Activated CD8-positive, alpha-beta memory T cell treated with anti-CD3 and anti-CD28 coated beads for 4 hours (primary cell): ENCODE measurements at places on chromosomes 1 and 21.

GRCh38 chr1:185412385-185413087, 95.5 kb upstream of the IVNS1ABP start:
- DNase-seq = no peak

- DNase-seq = peak; percentile 12
These were observed 148.7 kb downstream of the ZZZ3 start for GRCh38 chr1:77533660-77534305.

- DNase-seq = no peak
These were observed 5.8 kb upstream of the AHDC1 start for GRCh38 chr1:27609618-27610240.

DNA sequence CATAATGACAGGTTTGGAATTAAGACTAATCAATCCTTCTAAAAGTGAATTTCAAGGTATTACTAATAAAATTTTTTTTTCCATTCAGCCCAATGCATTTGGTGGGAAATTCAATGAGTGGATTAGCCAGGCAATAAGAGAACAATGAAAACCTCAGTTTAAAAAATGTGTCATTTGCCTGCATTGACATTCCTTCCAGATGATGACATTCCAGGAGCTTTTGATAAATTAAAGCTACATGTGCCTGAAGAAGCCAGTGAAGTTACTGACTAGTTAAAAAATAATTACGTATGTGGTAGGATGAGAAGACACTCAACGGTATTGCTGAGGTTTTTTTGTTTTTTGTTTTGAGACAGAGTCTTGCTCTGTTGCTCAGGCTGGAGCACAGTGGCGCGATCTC, 37.9 kb upstream of the RC3H1 start:
- DNase-seq = no peak

DNA sequence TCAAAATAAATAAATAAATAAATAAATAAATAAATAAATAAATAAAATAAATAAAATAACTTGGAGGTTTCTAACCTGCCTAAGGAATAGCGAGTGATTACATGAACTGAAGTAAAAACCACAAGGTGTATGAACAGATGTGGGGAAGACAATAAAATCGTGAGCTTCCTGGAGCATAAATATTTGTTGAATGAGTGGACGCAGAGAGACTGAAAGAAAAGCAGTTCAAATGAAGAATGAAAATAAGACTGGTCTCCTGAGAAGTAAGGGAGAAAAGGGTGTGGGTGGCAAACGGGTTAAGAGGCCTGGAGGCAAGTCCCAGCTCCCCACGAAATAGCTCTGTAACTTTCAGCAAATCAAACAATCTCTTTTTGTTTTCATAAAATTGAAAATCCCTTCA, 33.6 kb downstream of the CHML start:
- no peak for DNase-seq

GRCh38 chr1:190453550-190453949, 24.1 kb downstream of the BRINP3 start:
- no peak for DNase-seq

GRCh38 chr1:36320767-36321118, 2.7 kb downstream of the EVA1B start:
- DNase-seq = no peak

GRCh38 chr1:41329662-41330587, 31.3 kb upstream of the FOXO6 start:
- no peak for DNase-seq

GRCh38 chr1:62437273-62437940, 558 bp downstream of the USP1 start:
- no peak for DNase-seq

DNA sequence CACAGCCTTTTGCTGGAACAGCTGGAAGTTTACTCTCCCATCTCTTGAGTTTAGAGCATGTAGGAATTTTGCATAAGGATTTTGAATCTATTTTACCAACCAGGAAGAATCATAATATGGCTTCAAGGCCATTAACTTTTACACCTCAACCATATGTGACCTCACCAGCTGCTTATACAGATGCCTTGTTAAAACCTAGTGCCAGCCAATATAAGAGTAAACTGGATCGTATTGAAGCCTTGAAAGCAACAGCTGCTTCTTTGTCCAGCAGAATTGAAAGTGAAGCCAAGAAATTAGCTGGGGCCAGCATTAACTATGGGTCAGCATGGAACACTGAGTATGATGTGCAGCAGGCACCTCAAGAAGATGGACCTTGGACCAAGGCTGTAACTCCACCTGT, 65.4 kb downstream of the CEP350 start:
- DNase-seq = no peak

DNA sequence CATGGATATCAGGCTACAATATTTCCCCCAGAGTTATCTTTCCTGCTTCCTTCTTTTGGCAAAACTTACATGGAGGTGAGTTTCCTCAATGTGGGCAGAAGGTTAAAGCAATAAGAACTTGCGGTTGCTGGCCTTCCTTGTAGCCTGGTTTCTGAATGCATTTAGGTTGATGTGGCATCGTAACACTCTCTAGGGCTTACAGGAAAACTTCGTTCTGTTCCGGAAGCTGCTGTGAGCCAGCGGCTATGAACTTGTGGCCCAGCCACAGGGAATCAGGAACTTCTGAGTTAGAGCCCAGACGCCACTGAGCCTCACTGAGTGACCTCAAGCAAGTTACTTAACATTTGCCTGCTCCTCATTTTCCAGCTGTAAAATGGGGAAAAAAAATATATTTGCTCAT, 623.4 kb upstream of the ADAMTS5 start:
- DNase-seq = no peak

DNA sequence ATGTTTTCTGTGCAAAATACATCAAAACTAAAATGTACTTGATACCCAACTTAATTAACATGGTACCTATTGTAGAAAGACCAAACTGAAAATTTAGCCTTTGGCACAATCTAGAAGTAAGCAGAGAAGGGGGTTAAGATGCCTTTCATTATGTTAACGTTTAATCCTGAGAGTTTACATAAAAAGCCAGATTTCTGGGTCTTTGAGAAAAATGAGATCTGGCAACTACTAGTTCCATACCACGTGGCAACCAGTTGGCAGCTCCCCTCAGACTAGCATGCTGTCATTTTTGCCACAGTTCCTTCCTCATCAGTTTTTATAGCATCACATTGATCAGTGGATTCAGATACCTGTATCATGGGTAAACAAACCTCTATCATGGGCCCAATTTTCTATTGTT, 1.5 kb downstream of the RO60 start:
- DNase-seq = no peak

- no peak for DNase-seq
These were observed 9.6 kb downstream of the TRIM11 start for GRCh38 chr1:228396770-228397662.

DNA sequence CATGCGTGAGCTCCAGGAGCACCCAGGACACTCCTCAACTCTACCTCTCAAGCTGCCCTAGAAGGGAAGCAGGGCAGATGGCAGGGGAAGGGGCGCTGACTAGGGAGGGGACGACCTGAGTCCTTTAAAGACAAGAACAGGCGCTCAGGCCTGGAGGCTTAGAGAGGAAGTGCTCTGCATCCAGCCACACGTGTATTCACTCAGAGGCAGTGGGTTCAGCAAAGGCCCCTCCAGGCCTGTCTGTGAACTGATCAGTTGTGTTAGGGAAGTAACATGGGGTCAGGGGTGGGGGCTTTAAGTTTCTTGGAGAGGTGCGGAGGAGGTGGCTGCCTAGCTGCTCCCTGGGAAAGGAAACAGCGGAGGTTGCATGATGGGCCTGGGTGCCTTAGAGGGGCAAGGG, 37.1 kb upstream of the ARF1 start:
- DNase-seq = no peak

- DNase-seq = no peak
These were observed 208.8 kb downstream of the GPR52 start for GRCh38 chr1:174656409-174657059.

DNA sequence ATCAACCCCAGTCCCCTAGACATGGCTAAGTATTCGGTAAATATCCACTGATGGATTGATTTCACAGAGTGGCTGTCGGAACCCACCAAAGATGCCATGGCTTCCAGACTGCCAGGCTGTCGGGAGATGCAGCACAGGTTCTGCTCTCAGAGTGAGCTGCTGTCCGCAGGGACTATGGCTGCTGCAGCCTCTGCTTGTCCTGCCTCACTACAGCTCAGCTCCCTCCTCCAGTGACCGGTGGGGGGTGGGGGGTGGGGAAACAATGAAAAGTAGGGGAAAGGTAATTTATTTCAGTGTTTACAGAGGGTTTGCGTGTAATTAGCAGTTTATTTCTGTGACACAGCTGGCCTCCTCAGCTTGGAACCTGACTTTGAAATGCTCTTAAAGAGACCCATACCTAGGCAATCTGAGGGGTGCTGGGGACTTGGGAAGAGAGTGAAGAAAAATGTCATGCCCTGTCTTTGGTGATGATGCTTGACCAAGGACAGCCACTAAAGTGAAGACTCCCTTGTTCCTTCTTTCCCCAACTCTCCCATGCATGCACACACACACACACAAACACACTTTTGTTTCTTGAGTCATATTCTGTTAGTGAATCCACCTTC, 109.0 kb downstream of the CACNA1E start:
- no peak for DNase-seq

DNA sequence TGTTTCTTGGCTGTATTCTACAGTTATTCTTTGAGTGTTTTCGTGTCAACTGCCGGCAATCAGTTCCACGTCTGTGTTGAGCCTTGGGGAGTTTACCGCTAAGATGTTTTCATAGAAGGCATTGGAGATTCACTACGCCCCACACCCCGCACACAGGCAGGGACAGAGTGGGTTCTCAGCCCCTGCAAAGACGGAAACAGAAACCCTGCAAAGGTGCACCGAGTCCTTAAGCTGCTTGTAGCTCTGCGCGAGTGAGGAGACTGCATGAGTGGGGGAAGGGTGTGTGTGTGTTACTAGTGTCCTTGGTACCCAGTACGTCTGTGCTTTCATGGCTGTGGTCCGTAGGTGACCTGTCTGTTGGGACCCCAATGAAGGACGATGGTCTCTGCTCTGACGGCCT, 1.9 kb downstream of the LHX4 start:
- no peak for DNase-seq

GRCh38 chr1:208808301-208808700, 564.1 kb upstream of the PLXNA2 start:
- no peak for DNase-seq

- DNase-seq = no peak
These were observed 40.9 kb downstream of the PLXNA2 start for GRCh38 chr1:208203127-208203847.

DNA sequence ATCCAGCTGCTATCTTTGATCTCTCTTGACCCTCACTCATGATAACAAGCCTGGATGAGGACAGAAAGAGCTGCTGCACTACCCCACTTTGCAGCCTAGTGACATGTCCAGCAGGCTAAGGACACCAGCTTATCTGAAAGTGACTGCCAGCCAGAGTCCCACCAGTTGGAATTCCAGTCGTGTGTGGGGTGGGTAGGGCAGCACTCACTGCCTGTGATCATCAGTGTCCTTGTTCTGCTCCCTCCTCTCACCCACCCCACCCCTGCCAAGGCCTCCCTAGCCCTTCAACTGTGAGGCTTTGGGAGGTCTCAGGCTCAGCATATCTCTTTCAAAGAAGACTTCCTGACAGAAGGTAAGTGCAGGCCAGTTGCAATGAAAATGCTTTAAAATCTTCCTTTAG, 15.5 kb upstream of the NMNAT2 start:
- no peak for DNase-seq

GRCh38 chr1:6041432-6042062, 4.1 kb upstream of the KCNAB2 start:
- no peak for DNase-seq

DNA sequence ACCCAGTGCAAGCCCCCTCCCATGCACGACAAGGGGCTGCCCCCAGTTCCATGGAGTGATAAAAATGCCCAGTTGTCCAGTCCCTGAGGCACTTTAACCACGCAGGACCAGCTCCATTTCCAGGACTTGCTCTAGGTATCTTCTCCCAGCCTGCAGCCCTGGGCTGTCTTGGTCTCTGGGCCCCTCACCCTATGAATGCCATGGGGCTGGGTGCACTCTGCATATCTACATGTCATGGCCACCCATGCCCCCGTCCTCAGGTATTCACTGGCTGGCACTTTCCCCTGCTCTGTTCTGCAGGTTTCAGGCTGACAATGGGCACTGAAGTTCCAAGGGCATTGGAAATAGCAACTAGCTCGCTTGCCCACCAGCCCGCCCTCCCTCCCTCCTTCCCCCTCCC, 19.6 kb upstream of the C1orf174 start:
- no peak for DNase-seq

DNA sequence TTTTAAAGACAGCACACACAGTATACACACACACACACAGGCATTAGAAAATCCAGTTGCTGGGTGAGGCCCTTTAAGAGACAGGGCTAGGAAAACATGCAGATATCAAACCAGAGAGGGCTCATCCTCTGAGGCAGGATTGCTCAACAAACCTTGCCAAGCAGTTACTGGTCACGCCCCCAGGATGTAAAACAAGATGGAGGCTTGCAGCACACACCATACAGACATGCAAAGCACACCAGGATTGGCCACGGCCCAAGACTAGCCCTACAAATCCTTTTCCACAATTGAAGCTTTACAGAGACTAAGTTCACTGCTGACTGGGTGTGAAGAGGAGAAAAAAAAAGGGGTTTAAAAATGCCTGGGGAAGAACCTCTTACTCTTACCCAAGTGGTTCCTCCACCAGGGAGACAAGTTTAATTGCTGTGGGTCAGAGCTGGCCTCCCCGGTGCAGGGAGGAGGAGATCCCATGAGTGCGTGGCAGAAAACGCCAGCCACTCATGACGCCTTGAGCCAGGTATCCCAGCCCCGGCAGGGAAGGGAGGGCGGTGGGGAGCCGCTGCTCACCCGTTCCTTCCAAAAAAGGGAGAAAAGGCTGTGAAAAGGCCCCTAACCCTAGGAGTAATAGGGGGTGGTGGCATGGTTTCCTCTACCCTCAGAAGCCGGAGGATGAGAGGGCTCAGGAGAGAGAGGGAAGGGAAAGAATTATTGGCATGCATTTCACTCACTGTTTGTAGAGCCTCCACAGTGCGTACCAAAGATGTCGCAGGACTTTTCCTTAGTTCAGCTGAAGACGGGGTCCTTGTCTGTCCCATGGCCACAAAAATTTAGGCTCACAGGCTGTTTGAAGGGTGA, 594.6 kb upstream of the ZP4 start:
- no peak for DNase-seq
